Gastroesophageal sphincter (tissue), 4 donors: ENCODE measurements at places on chromosomes 3 and 15. TPM values are rescaled to one million over a fixed set of nuclear protein-coding genes. Genes with fewer than 3 reads are reported as not detected.

CADM2 gene
- 9.1 TPM for total RNA-seq

GRCh38 chr15:66151809-66152208 is 101.7 kb downstream of the MEGF11 start:
- ATAC-seq, result no peak

DNA sequence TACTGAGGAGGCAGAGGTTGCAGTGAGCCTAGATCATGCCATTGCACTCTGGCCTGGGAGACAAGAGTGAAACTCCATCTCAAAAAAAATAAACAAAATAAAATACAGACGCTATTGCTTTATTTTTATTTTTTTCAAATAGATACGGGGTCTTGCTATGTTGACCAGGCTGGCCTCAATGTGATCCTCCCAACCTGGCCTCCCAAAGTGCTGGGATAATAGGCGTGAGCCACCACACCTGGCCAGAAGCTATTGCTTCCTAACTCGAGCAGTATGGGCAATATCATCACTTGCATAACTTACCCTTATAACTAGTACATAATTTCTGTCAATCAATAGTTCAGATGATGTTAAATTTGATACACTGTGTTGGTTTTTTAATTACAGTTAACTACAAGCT is 3.0 kb downstream of the ARF4 start:
- ATAC-seq, result no peak

DNA sequence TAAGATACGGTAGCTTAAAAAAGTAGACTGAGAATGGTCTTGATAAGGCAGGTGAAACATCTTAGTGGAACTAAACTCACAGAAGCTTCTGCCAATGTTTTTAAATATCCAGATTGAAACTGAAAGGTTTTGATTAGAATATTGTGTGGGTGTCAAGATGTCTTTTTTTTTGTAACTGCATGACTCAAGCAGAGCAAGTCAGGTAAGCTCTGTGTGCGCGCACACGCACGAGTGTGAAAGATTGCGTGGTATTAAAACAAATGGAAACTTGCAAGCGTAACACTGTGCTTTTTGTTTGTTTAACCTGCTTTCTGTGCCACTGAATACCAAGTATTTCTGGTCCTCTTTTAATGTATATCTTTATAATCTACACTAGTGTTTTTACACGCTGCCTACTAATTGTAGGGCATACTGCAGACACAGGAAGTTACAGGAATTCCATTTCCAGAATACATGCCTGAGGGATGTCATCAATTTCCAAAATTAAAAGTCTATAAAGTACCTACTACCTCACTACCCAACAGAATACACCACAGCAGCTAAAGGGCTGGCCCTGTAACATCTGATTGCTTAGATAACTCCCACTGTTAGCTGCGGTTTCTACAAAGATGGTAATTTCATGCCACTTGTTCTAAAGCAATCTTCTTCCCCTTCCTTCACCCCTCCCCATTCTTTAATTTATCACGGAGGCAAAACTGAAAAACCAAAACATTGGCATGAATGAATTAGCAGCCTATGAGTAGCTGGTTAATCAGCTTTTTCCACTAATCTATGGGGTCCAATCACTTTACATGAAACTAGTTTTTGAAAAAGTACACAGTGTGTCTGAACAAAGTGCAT is 472.8 kb downstream of the SHQ1 start:
- ATAC-seq, result no peak

GRCh38 chr15:92226020-92226612 is 167.6 kb upstream of the ST8SIA2 start:
- no peak for ATAC-seq

GRCh38 chr15:89230277-89230676 is 8.9 kb upstream of the RLBP1 start:
- no peak for ATAC-seq

DNA sequence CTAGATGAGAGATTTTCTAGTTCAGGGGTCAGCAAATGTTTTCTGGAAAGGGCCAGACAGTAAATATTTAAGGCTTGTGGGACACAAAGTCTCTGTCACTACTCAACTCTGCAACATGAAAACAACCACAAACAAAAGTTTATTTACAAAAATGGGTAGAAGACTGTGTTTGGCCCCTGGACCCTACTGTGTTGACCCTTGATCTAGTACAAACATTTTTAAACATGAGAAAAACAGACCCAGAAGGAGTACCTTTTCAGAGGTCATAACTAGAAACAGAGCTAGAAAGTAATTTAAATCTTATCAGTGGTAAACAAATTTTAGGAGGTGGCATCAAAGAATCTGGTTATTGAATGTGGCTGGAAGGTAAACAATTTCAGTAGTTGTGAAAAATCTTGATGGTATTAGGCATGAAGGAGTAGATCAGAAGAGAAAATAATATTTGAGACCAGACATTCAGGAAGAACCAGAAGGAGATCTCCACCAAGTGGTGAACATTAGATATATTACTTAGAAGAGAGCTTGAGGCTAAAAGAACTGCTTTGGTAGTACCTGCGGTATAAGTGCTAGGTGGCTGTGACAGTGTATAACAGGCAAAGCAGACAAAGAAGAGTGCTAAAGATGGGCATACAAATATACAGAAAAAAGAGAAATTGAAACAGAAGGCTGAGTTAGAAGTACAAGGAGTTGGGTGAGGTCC is 101.7 kb downstream of the NR1I2 start:
- ATAC-seq, result no peak

DNA sequence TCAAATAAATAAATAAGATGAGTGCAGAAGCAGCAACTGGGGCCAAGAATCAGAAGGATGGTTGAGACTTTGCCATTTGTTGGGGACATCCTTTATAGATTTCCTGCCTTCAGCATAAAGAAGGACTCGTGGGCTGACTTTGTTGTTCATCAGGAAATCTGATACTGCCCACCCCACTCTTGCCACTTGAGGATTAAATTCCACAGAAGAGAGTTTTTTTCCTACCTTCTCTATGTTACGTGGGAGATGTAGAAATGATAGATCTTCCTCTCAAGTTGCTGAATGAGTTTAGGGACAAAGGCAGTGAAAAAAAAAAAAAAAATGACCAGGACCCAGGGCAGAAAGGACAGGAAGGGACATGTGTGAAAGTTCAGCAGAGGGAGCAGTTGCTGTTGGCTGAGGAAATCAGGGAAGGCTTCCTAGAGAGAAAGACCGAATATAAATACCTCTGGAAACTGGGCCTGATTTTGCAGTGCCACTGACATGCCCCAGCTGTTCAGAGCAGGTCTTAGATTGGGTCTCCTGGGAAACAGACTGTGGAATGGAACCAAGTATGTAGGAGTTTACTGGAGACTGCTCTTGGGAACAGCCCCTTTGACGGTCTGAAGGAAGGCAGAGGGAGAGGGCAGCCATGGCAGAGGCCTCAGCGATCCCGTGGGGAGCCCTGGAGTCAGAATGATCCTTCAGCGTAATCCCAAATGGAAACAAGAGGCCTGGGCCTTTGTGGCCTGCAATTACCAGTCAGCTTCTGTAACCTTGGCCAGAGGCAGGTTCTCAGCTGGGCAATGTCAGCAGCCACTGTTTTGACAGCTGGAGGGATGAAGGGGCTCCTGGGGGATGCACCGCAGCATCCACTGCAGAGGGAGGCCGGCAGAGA is 50.9 kb downstream of the C3orf20 start:
- peak; percentile 84 for ATAC-seq

FSIP1 gene
- total RNA-seq, result 1.7 TPM

DNA sequence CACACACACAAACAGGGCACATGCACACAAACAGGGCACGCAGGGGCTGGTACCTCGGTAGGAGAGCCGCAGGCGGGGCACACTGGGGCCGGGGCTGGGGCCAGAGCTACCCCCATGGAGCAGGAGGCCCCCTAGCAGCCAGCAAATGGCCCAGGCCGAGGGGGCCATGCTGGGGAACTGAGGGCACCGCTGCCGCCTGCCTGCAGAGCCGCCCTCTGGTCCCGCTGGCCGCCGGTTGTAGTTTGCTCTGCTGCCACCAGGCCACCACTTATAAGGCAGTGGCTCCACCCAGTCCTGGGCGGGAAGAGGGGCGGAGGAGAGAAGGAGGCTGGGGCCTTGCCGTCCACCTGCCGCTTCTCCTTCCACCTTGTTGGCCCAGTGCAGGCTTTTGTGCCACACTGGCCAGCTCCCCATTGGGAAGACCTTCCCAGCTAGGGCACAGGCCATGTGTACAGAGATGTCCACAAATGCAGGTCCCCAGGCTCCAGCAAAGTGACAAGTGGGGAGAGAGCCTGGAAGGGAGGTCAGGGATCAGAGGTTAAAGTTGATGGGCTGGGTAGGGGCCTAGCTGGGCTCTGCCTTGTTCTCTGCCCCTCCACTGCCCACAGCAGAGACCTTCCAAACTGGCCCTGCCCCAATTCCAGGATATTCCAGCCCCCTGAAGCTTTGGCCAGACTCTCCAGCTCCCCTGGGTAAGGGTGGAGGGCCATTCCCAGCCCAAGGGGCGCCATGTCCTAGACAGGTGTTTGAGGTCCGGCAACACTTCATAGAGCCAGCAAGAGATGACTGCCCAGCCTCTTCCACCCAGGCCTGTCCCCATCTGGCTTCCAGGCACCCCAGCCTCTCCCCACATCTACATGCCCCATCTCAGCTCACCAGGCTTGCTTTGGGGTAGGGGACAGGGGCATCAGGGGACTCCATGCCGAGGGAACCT is at the start of gene SEMA3G:
TSS of gene SEMA3G (minus strand) at position 244 of the 934 bp plus-strand sequence. CDS start at position 168, 76 bp downstream.
- peak; percentile 84 for ATAC-seq

DNA sequence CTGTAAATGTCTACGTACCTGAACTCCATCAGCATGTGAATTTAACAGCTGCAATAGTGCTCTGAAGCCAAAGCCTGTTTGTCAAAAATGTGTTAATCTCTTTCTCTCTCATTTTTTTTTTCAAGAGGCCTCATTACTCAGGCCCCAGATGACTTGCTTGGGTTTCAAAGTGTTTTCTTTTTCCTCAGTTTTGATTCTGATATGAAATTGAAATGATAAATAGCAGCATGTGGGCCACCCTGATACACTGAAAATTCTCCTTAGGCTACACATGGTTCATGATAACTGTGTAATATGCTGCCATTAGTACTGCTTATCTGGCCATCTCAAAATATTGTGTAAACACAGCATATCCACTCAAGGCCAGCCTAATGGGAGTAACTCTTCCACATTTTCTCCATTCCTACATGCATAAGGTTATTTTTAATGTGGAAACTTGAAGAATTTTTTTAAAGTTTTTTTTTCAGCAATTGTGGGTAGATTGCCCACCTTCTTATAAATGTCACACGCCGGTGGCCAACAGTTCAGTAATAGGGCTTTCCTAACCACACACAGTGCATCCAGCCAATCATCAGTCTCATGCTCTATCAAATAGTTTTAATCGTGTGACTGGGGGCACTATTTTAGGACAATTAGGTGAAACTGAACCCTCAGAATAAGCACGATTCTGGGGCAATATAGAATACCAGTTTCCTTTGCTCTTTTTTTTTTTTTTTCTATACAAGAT is 13.1 kb upstream of the DENND4A start:
- no peak for ATAC-seq

DNA sequence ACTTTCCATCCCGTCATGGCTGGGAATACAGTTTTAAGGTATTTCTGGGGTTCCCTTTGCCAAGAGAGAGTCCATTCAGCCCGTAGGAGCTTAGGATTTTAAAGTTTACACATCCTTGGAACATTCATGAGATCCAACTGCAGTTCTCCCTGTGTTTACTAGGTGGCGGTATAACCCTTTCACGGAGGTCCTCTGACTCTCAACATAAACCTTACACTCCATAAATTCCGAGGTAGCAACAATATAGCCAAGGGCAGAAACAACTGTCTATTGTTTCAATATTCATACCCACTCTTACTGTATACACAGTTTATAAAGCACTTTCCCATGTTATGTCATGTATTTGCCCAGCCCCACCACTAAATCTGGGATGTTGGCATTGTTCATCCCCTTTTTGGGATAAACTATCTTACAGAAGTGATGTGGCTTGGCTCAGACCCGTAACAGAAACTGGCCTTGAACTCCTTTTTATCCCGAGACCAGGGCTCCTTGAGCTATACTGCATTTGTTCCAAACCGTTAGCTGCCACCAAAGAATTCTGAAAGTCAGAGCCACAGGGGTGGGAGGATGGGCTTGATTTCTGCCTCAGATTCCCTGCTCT is 69.2 kb upstream of the COL6A5 start:
- no peak for ATAC-seq

- no peak for ATAC-seq
Measured at GRCh38 chr3:170205302-170205701, 16.9 kb upstream of the PRKCI start.

AGBL1 gene
- 0.13 TPM for total RNA-seq

GRCh38 chr3:28905798-28906197 is 375.1 kb upstream of the RBMS3 start:
- ATAC-seq, result no peak

DNA sequence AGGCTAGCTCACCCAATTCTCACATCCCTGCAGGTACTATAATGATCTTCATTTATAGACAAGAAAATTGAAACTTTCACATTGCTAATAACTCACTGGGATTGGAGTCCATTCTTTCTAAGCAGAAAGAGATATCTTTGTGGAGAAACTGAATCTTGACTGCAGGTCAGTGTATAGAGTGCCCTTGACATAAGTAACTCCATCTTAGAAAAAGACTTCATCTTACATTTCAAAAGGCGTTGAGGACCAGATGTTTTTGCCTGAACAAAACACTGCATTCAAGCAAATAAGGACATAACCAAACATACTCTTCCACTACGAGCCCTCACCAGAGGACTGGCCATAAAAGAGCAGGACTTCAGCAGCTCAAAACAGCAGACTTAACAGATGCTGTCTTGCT is 6.8 kb upstream of the CCR3 start:
- ATAC-seq, result no peak

DNA sequence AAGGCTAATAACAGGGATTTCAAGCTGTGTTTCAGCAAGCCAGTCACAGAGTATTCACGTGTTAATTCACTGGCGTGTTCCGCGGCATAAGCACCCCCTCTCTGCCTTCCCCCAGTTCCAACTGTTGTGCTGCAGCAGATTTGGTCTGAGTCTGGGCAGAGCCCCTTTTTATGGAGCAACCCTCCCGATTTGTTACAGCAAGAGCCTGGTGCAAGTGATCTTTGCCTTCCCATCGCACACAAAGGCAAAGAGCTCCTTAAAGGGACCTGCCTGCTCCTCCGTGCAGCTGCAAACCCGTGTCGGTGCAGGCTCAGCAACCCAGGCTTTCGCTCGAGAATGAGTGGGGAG is 170.5 kb downstream of the KCNAB1 start:
- no peak for ATAC-seq

DNA sequence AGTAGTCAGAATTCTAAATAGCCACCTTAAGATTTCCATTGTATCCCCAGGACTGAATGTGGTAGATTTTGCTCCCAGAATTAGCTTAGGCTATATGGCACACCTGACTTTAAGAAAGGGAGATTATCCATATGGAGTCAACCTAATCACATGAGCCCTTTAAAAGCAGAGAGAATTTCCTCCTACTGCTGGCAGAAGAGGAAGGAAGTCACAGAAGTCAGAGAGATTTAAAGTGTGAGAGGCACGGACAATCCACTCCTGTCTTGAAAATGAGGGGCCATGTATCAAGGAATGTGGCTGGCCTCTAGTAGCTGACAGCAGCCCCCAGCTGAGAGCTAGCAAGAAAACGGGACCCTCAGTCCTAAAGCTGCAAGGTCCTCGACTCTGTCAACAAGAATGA is 26.8 kb downstream of the LRRC31 start:
- ATAC-seq, result no peak

CHRFAM7A gene
- 0.27 TPM for total RNA-seq

- ATAC-seq, result peak; percentile 37
Measured at GRCh38 chr3:52498137-52499054, 3.3 kb downstream of the STAB1 start.

GRCh38 chr3:61040618-61041017 is 210.6 kb downstream of the FHIT start:
- ATAC-seq, result no peak

CCDC174 gene
- total RNA-seq, result 24.0 TPM

GP5 gene
- total RNA-seq, result not detected

KLHL40 gene
- total RNA-seq, result not detected
